ENCODE measurements at places on chromosomes 5 and 9.
A peak's percentile ranks its signal among the peaks of the same experiment; 100 is the strongest.

DNA sequence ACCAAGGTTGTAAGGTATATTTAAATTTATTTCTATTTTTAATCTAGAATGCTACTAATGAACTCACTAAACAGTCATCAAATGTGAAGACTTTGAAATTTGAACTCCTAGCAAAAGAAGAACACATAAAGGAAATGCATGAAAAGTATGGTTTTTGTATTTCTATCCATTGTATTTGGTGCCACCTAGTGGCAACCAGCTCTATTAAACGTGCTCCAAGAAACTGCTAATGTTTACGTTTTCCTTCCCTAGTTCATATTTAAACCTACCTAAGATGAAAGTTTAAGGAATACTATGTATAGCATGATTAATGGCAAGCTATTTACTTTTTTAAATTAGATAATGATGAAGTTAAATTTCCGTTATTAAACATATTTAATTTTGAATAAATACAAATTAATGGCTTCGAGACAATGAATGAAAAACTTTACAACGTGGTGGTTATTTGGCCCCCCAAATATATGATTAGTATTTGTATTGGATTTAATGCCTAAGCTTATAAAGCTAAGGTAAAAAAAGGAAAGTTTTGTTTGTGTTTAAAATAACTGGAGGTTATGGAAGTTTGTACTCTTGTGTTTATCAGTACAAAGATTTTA lies 115.9 kb upstream of the SH3GL2 start:
- DNase-seq, result peak; percentile 39

DNA sequence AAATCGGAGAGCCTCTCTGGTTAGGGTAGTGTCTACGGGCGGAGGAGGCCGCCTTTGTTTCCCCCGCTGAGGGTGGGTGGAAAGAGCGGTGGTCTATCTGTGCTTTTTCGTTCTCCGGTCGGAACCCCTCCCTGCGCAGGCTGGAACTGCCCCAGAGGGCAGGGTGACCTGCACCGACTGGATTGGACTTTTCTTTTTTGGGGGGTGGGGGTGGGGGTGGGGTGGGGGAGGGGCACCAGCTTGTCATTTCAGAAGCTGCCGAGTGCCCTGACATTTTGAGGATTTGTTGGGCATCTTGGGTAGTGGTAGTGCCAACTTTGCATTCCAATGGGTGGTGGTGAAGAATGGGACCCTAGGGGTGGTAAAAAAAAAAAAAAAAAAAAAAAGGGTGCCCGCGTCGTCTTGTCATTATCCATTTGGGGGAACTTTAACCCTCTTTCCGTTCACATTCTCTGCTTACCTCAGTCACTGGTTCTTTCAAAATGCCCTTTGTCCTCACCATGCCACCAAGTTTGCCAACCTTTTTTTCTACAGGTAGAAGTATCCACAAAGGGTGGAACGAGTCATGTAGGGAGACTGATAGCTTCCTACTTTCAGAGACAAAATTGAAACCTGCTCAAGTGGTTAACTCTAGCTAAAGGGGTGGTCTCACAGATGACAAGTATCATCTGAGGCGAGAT lies 1.3 kb downstream of the UBE2R2 start:
- peak; percentile 14 for DNase-seq

DNA sequence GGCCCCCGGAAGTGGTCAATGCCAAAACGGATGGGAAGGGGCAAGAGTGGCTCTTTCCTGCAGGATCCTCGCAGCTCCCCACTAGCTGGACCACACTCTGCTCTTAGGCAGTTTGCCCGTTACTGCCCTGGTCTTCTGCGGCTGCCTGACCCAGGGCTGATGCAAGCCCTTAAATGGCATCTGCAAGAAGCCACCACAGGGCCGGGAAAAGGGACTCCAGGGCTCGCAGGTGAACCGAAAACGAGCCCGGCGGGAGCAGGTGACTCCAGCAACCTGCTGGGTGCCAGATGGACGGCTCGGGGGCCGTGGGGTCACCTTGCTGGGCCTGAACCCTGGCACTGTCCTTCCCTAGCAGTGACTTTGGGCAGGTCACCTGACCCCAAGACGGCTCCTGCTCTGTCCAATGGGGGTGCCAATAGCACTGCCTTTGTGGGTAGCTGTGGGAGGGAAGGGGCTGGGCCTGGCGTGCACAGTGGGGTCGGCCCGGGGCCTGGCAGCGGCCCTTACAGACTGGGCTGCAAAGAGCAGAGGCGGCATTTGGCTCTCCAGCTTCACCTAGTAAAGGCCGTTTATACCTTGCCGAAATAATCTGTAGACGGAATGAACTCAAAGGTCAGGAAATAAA lies 1.3 kb downstream of the TMEM250 start:
- peak; percentile 71 for DNase-seq

DNA sequence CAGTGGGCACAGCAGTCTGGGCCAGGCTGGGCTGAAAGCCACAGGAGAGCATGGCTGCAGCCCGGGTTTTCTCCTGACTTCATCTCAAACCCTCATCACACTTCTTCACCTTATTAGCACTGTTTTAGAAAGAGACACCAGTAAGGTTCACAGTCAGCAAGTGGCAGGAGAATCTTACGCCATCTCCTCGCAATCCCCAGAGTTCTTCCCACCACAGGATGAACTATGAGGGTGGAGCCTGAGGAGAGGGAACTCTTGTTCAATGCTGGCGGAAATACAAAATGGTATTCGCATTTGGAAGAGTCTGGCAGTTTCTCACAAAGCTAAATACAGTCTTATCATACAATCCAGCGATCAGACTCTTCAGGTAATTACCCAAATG lies 14.7 kb downstream of the BICD2 start:
- no peak for DNase-seq

DNA sequence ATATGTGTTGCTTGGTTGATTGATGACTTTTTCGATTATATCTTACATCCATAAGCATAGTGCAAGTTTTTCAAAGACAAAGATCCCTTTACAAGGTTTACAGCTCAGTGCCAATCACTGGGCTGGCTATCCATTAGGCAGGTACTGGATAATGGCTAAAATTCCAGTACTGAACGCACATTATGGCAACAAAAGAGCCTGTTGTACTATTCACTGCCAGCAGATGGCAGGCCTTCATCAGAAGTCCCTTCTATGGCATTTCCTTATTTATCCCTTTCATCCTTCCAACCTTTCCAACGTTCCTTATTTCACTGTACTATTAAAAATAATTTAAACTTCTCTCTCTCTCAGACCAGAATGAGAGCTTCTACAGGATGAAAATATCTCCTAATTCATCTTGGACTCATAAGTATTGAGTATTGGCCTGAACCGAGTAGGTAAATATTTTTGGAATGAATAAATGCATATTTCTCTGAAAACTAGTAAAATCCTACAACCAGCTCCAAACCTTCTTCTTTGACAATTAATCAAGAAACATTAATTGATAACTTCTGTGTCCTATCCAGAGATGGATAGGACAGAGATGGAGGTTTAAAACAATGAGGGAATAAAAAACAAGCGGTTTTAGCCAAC lies 6.7 kb upstream of the WNT8A start:
- peak; percentile 62 for DNase-seq

GRCh38 chr9:136525841-136526499 lies 19.9 kb downstream of the NOTCH1 start:
- no peak for DNase-seq

- no peak for DNase-seq
Observed at GRCh38 chr5:113179156-113179555, 202.6 kb downstream of the DCP2 start.

DNA sequence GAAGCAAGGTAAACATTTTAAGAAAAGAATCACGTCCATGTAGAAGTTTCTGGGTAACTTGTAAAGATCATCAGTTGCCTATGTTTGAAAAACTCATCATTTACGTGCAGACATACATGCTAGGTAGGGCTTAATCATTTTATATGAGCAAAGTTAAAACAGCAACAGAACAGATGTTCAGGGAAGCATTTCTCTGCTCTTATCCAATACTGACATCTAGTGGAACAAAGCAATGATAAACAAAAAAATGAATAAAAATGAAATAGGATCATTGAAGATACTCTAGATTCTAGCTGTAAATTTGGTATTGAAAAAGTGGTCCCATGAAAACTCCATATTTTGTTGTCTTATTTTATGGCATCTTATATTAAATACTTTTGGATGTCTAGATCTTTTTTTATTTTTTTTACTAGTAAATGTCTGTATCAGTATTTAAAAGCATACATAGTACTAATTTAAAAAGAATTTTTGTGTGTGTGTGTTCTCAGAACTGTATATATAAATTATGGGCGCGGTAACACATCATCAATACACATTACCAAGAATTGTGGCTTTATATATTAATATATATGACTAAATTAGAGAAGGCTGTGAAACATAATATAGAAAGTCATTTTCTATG lies 1050.2 kb downstream of the CDH12 start:
- no peak for DNase-seq

DNA sequence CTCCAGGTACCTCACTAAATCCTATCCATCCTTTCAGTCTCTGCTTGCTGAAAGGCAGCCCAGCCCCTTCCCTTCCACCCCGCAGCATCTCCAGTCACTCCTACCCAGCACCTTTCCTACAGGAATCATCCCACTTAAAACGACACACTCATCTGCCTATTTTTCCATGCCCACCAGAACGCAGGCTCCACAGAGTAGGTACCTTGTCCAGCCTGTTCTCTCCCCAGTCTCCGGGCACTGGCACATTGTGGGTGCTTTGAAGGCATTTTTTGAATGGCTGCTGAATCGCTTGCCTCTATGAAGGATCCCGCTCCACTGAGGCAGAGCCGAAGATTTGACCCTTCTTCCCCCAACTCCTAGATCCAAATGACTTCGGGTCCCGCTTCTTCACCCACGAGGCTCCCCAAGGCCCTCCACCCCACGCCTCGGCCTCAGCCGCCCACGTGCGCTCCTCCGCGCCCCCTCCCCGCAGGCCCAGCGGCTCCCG lies 15.6 kb downstream of the LHX6 start:
- DNase-seq, result no peak

DNA sequence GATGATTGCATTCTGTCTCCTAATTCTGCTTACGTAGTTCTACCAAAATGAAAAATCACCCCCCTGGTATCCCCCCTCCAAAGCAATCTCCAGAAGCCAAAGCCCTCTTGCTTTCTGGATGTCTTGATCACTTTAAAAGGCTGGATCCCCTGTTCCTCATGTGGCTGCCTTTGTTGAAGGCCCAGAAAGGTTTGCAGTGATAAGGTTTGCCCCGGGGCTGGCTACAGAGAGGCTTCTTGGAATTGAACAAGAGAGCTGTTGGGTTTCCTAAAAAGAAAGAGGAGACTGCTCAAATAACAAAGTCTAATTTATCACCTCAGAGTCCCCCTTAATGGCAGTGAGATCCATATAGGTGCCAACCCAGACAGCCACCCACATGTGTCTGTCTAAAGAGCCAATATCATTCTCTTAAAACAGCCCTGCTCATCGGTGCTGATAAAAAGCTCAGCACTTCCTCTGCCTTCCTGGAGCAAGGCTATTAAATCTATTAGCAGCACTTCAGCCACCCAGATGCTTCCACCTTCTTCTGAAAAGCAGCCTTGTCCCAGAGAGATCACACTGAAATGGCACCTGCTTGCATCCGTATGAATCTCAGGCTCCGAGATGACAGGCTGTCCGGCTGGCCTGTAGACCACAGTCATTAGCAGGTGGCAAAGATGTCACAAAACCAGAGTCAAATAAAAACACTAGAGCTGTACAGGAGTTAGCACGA lies 70.9 kb downstream of the TEX10 start:
- no peak for DNase-seq

- DNase-seq, result no peak
Observed at GRCh38 chr5:74051076-74051475, 425.1 kb downstream of the ARHGEF28 start.

DNA sequence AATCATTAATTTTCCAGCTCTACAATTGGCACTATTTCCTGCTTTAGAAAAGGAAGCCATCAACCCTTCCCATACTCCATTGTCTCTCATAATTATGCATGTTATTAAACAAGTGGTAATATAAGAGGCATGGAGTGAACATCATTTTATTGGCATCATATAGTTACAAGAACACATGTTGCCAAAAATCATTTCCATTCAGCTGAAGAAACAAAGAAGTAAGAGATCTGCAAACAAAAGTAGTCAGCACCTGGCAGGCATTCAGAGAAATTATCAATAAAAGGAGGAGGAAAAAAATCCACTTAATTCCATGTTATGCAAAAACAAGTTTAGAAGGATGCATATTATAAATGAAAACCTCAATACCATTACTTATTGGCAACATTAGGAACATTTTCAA lies 1208.2 kb upstream of the C9orf72 start:
- no peak for DNase-seq

DNA sequence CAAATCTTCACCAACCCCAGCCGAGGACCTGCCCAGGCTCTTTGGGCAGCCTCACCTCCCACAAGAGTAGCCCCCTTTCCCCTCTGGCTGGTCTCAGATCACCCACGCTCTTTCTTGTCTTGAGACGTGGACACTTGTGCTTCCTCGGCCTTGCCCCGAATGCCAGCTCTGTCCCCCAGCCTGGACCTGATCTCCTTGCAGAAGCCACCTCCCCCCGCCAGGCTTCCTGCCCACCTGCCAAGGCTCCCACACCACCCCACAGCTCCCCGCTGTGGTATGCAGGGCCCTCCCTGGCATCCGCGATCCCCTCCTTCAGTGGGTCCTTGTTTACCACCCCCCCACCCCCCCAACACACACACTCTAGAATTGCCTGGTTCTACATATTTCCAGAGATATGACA lies 133.7 kb downstream of the ROR2 start:
- DNase-seq, result no peak

DNA sequence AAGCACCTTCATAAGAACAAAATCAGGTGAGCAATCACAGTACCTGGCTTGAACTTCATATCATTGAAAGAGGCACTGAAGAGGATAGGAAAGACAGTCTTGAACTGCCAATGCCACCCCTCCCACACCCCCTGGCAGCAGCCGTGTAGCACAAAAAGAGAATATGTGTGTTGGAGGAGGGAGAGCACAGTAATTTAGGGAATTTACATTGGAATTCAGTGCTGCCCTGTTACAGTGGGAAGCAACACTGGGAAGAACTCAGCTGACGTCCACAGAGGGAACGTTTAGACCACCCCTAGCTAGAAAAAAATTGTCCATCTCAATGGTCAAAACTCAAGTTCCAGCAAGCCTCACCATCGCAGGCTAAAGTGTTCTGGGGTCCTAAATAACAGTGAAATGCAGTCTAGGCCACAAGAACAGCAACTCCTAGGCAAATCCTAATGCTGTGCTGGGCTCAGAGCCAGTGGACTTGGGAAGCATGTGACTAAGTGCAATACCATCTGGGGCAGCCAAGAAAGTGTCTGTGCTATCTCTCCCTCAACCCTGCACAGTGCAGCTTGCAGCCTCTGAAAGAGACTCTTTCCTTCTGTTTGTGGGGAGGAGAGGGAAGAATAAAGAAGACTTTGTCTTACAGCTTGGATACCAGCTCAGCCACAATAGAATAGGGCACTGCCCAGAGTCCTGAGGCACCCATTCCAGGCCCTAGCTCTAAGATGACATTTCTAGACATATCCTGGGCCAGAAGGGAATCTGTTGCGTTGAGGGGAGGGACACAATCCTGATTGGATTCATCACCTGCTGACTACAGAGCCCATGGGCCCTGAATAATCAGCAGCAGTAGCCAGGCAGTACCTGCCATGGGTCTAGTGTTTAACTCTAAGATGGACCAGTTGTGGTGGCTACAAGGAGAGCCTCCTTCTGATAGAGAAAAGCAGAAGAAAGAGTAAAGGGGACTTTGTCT lies 62.1 kb upstream of the VLDLR start:
- DNase-seq, result no peak

- DNase-seq, result no peak
Observed at GRCh38 chr9:91208837-91209236, 152.9 kb downstream of the AUH start.

- DNase-seq, result peak; percentile 59
Observed at GRCh38 chr5:133944263-133945185, 23.9 kb downstream of the C5orf15 start.

GRCh38 chr5:79844571-79844970 lies 146.5 kb downstream of the MTX3 start:
- no peak for DNase-seq

- no peak for DNase-seq
Observed at GRCh38 chr5:142391058-142391845, 66.4 kb upstream of the SPRY4 start.
